ENCODE measurements at places on chromosomes 16 and 17.

DNA sequence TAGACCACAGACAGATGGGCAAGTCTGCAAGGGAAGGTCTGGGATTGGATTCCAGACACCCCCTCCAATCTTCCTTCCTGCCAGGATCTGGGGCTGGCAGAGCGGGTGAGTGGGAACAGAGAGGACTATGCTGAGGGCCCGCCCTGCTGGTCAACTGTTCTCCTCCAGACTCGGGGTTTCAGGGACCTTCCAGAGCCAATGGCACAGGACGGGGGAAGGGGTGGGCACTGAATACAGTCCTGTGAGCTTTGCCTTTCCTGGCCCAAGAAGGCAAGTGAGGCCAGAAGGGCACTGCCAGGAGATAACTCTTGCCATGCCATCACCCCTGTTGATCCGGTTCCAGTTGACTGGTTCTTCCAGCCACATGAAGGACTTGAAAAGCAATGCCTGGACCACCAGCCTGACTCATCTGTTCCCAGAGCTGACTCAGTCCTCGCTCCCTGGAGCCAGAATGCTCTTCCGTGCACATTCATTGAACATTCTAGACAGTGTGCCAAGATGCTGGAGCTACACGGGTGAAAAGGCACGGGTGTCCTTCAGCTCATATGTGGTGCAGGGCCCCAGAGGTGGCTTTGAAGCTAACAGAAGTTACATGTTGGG lies 533 bp upstream of the MEFV start:
- no peak for DNase-seq

GRCh38 chr16:12569061-12569460 lies 234.6 kb downstream of the CPPED1 start:
- DNase-seq, result no peak

GRCh38 chr17:41457676-41458075 lies 9.5 kb downstream of the KRT32 start:
- no peak for DNase-seq

DNA sequence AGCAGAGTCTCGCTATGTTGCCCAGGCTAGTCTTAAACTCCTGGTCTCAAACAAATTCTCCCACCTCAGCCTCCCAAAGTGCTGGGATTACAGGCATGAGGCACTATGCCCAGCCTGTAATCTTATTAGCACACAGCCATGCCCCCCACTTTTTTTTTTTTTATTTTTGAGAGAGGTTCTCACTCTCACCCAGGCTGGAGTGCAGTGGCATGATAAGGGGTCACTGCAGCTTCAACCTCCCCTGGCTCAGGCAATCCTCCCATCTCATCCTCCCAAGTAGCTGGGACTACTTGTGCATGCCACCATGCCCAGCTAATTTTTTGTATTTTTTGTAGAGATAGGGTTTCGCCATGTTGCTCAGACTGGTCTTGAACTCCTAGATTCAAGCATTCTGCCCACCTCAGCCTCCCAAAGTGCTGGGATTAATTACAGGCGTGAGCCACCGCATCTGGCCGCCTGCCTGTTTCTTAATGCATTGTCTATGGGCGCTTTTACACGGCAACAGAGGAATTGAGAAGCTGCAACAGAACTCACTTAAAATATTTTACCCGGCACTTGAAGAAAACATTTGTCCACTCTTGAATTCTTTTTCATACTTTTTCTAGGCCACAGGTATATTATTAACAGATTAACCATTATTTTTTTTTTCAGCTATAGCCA lies 8.8 kb upstream of the CEP20 start:
- no peak for DNase-seq

- no peak for DNase-seq
Measured at GRCh38 chr16:87604634-87605111, 2.4 kb downstream of the JPH3 start.

- no peak for DNase-seq
Measured at GRCh38 chr17:67132366-67132765, 88.0 kb downstream of the CACNG1 start.

GRCh38 chr17:29014716-29015115 lies 8.9 kb upstream of the SEZ6 start:
- DNase-seq, result no peak

GRCh38 chr16:85148931-85149330 lies 36.7 kb upstream of the CIBAR2 start:
- DNase-seq, result no peak

DNA sequence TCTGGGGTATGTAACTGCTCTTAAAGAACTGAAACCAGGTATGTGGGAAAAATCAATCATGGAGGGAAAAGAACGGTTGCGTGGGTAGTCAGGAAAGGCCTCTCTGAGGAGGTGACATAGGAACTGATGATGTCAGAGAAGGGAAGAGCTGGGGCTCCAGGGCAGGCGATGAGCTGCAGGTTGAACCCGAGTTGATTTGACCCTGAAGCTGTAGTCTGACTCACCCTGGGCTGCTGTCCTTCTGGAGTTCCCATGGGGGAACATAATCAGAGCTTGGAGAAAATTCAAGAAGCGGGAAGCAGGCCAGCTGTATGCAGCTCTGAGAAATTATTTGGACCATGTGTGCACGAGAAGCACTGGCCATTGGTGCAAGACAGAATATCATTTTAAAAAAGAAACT lies 16.7 kb downstream of the SLC6A2 start:
- no peak for DNase-seq

GRCh38 chr17:1957037-1957436 lies 68.1 kb downstream of the RTN4RL1 start:
- DNase-seq, result no peak

- DNase-seq, result no peak
Measured at GRCh38 chr16:50261707-50262235, 4.6 kb upstream of the ADCY7 start.

DNA sequence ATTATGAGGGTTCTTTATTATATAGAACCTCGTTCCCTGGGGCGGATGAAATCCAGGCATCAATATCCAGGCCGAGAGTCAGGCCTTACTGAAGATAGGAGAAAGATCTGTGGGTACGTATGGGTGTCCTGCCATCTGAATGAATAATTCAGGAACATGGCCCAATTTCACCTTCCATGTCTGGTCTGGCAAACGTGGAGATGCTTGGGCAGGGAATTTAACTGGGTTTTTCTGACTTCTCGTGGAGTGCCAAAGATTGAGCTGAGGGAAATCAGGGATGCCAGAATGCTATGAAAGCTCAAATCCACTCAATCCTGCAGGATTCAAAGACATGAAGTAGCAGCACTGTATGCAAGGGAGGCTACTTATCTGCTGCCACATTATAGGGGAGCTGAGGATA lies 302.8 kb downstream of the SLC39A11 start:
- no peak for DNase-seq

GRCh38 chr17:76444518-76445311 lies 8.2 kb downstream of the UBE2O start:
- no peak for DNase-seq

DNA sequence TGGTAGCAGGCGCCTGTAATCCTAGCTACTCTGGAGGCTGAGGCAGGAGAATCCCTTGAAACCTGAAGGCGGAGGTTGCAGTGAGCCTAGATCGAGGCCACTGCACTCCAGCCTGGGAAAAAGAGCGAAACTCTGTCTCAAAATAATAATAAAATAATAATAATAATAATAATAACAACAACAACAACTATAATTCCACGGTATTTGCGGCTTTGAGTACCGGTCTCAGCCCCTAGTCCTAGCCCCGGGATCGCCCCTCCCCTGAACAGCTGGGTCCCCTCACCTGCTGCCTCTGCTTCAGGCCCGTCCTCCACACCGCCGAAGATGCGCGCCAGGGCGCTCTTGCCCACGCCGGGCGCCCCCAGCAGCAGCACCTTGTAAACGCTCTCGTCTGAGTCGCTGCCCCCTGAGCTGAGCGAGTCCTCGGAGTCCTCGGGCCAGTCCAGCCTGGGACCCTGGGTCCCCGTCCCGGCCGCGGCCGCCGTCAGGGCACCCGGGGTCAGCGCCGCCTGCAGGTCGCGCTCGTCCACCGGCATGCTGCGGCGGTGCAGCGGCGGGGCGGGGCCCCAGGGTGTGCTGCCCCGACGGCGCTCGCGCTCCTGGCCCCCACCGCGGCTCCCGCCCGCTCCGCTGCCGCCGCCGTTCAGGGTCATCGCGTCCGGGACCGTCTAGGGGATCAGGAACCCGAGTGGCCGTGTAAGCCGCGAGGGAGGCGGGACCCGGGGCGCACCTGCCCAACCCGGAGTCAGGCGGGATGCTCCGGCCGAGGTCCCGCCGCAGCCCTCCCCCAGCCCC lies 611 bp downstream of the RRAD start:
- peak; percentile 38 for DNase-seq

DNA sequence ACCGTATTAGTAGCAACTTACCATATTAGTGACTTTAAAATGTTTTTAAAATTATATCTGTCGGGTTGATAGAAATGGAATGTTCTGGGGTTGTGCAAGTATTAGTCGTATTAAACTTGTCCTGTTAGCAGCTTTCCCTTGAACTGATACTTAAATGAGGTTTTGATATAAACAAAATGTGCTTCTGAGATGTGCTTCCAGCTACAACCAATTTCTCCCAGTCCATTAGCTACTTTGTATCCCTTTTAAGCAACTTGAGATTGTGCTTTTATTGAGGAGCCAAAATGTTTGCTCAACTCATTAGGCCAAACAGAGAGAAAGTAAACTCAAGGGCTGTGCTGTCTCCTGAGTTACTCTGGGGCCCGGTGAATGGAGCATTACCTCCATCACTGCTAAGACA lies 255.0 kb upstream of the RBFOX1 start:
- DNase-seq, result no peak

GRCh38 chr16:88533932-88534637 lies 36.1 kb upstream of the ZC3H18 start:
- peak; percentile 69 for DNase-seq

GRCh38 chr16:66103211-66103610 lies 263.3 kb upstream of the CDH5 start:
- DNase-seq, result no peak

DNA sequence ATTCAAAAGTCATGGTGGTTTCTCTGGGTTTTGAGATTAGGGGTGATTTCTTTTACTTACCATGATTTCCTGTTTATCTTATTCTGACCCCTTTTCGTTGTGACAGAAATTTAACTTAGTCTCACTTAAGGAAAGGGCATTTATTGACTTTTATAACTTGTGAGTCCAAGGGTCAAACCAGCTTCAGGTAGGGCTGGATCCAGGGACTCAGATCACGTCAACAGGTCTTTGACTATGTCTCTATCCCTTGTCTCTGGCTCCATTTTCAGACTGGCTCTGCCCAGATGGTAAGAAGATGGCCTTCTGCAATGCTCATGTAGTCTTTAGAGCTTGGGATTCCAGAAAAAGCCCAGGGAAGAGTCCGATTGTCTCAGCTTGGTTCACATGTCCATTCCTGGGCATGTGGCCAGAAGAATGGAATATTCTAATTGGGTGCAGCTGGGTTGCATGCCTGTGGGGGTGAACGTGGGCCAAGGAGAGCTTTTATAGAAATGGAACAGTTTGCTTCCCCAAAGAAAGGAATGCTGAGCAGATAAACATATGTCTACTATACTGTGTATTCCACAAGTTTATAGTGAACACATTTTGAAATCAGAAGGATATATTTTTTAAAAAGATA lies 13.4 kb downstream of the USP43 start:
- no peak for DNase-seq

- no peak for DNase-seq
Measured at GRCh38 chr17:63275971-63276745, 169.9 kb downstream of the CYB561 start.

DNA sequence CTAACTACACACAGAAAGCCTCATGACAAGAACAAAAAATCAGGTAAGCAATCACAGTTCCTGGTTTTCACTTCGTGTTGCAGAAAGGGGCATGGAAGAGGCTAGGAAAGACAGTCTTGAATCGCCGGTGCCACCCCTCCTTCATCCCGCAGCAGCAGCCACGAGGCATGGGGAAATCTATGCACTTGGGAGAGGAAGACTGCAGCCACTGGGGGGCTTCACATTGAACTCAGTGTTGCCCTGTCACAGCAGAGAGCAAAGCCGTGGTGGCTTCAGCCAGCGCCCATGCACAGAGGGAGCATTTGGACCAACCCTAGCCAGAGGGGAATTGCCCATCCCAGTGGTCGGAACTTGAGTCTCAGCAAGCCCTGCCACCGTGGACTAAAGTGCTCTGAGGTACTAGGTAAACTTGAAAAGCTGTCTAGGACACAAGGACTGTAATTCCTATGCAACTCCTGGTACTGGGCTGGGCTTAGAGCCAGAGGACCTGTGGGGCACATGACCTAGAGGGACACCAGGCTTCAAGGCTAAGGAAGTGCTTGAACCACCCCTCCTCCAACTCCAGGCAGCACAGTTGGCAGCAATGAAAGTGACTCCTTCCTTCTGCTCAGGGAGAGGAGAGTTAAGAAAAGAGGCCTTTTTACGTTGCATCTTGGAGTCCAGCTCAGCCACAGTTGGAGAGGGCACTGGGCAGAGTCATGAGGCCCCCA lies 35.2 kb upstream of the ATP2C2 start:
- DNase-seq, result no peak

DNA sequence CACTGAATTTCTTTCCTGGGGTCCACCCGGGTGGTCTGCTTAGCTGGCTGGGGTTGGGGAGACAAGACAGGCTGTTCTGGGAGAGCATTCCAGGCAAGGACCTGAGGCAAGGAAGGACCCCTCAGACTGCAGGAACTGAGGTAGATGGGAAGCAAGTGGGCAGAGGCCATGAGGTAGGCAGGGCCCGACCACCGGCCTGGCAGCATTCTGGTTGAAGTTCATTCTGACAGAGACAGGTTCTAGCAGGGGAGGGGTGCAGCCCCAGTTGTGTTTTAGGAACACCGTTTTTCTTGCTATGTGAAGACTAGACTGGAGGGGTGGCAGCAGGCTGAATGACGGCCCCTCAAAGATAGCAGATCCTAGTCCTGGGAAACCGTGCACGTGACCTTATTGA lies 17.5 kb downstream of the B9D1 start:
- no peak for DNase-seq

DNA sequence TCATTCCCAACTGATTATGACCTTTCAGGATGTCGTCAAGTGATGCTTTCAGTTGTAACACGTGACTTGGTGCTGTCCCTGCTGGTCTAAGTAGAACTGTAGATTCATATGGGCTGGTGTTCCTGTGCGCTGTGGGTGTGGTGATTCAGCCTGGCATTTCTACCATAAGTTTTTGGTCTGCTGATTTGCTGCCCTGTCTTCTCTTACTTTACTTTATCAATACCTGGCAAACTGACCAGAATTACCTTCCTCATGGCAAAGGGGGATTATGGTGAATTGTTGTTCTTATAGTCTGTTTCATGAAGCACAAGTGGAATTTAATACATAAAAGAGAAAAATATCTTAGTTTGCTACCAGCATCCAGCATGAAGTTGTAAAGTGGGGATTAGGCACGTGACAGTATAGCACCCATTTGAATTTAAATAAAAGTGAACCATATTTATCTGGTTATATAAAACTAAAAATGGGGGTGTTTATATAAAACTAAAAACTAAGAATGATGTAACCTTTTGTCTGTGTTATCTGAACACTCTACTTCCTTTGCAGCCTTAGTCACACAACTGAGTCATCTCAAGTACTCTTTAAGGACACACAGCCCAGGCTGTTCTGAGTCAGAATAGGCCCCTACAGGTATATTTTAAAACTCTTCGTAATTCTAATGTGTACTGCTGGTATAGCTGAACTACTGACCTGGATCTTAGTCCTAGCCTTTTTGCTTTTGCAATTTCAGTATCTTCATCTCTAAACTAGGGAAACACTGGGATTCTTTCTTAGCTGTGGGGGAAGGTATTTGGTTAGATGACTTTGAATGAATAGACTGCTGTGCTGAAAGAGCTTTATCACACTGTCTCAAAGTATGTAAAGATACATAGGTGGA lies 28.3 kb downstream of the TTC19 start:
- DNase-seq, result peak; percentile 50

Measured in stimulated activated CD4-positive, alpha-beta T cell treated with anti-CD3 and anti-CD28 coated beads, Interleukin-4, amount 100 ng/mL, for 48 hours (primary cell).